ENCODE measurements at places on chromosomes 13 and 19.

GRCh38 chr13:46097015-46097414 is 7.8 kb downstream of the CPB2 start:
- ATAC-seq, result no peak

- ATAC-seq, result no peak
These were observed 1.5 kb downstream of the DHX34 start for GRCh38 chr19:47350630-47351029.

- ATAC-seq, result peak; percentile 20
These were observed 35.1 kb downstream of the ELF1 start for GRCh38 chr13:40983725-40984667.

- no peak for ATAC-seq
These were observed 60.8 kb downstream of the KCTD12 start for GRCh38 chr13:76825430-76825829.

- no peak for ATAC-seq
These were observed 33.4 kb upstream of the FRY start for GRCh38 chr13:31998131-31998530.

DNA sequence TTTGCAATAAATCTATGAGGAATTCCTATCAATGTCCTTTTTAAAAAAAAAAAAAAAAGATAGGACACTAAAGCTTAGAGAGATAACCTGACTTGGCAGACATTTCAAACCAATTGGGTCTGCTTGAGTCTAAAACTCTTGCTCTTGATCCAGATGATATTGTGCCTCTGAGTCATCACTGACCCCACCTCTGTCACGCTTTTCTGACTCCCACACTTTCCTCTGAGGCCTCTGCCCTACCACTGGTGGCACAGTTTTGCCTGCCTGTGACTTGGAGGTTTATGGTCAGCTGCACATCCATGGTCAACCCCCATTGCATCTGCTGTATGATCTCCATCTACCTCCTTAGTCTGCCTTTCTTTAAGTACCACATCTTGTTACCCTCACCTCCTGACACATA is 328.7 kb downstream of the SPRY2 start:
- ATAC-seq, result no peak

Measured in activated T-helper 17 cell treated with anti-CD3 and anti-CD28 coated beads, Interleukin-2, amount 50 U/mL, for 72 hours (primary cell).